Skeletal muscle tissue (tissue), 5 donors: ENCODE measurements at places on chromosomes 16 and 17. TPM values are rescaled to one million over a fixed set of nuclear protein-coding genes. Genes with fewer than 3 reads are reported as not detected.

Gene DNAH9
- 1.0 TPM for total RNA-seq

Gene ESRP2
- total RNA-seq = not detected

Gene TP53TG3F
- total RNA-seq = not detected

Gene KCTD13
- 4.2 TPM for total RNA-seq

Gene CRYM
- total RNA-seq = not detected

Gene PIGL
- 12.5 TPM for total RNA-seq

Gene RASL10B
- 1.6 TPM for total RNA-seq

Gene FOXJ1
- under 0.01 TPM for total RNA-seq

Gene HSPB9
- not detected for total RNA-seq

Gene SDR42E2
- not detected for total RNA-seq

Gene WNT9B
- not detected for total RNA-seq

Gene HS3ST2
- not detected for total RNA-seq

Gene CLEC3A
- total RNA-seq = not detected

Gene ABCA10
- total RNA-seq = 17.7 TPM

Gene PHKB
- 68.9 TPM for total RNA-seq

Gene KREMEN2
- 1.6 TPM for total RNA-seq

Gene ZNF629
- 5.7 TPM for total RNA-seq

Gene KRTAP4-3
- total RNA-seq = not detected

Gene LDHD
- 6.3 TPM for total RNA-seq

Gene SPATA20
- total RNA-seq = 27.7 TPM
